H7 (cell line): ENCODE measurements at places on chromosomes 6 and 20. TPM values are rescaled to one million over a fixed set of nuclear protein-coding genes. Genes with fewer than 3 reads are reported as not detected.

Gene HLA-G
- 0.41 and 0.48 TPM in 2 replicates for total RNA-seq

Gene TMEM170B
- 1.5 and 3.1 TPM in 2 replicates for total RNA-seq

Gene BFSP1
- total RNA-seq = 3.1 and 5.0 TPM in 2 replicates

Gene ZNF391
- 3.1 and 5.1 TPM in 2 replicates for total RNA-seq

Gene C20orf202
- total RNA-seq = 0.26 TPM in 1 of 2 replicates, not detected in the other

Gene NHSL1
- 13.3 and 14.8 TPM in 2 replicates for total RNA-seq

Gene ZBTB12
- total RNA-seq = 7.9 and 8.7 TPM in 2 replicates

Gene C20orf144
- 0.11 TPM in 1 of 2 replicates, not detected in the other for total RNA-seq

Gene SCUBE3
- total RNA-seq = 0.45 and 0.70 TPM in 2 replicates

Gene SIRPG
- total RNA-seq = not detected in 2 replicates
